ENCODE measurements at places on chromosomes 3 and 15.

DNA sequence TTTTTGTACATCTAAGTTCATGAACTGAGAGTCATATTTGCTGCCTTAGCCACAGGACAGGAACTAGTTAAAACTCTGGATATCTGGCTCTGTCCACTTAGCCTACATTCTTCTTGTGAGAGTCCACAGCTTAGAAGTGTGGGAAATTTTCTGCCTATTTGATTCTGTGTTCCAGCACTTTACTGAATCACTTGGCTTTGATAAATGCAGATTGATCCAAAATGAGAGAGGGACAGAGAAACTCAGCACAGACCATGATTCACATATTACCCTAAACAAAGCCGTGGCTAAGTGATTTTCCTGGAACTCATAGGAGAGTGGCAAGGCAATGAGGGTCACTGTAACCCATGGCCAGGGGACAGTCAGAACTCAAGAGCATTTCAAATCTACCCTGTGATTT is 87.5 kb upstream of the CADPS start:
- DNase-seq = no peak

- DNase-seq = no peak
Observed at GRCh38 chr3:184491011-184491576, 70.5 kb upstream of the EPHB3 start.

DNA sequence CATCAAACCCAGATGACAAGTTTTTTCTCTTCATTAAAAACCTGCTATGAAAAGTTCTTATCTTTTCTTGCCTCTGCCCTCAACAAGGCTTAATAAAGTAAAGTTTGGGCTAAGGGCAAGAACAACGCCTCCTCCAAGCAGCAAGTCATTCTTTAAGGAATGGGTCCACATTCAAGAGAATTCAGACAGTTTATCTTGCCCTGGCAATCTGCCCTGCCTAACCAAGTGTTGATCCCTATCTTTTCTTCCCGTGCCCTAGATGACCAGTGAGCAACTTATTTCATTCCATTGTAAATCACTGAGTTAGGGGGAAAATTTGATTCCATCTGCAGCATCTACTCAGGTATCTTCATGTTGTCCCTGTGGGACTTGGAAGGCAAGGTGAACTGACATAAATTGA is 370.3 kb upstream of the DPPA4 start:
- DNase-seq = no peak

GRCh38 chr15:73925848-73926218 is 429 bp upstream of the LOXL1 start:
- no peak for DNase-seq

- no peak for DNase-seq
Observed at GRCh38 chr3:169315996-169316395, 347.5 kb downstream of the MECOM start.

GRCh38 chr15:39279311-39279710 is 301.6 kb upstream of the THBS1 start:
- no peak for DNase-seq

GRCh38 chr3:129015388-129016105 is 14.4 kb downstream of the EFCC1 start:
- no peak for DNase-seq

GRCh38 chr3:24135280-24135679 is 190.2 kb downstream of the NR1D2 start:
- no peak for DNase-seq

GRCh38 chr15:58294681-58295254 is 137.0 kb upstream of the LIPC start:
- DNase-seq = no peak

- DNase-seq = no peak
Observed at GRCh38 chr15:73699249-73700040, 15.3 kb downstream of the CD276 start.

DNA sequence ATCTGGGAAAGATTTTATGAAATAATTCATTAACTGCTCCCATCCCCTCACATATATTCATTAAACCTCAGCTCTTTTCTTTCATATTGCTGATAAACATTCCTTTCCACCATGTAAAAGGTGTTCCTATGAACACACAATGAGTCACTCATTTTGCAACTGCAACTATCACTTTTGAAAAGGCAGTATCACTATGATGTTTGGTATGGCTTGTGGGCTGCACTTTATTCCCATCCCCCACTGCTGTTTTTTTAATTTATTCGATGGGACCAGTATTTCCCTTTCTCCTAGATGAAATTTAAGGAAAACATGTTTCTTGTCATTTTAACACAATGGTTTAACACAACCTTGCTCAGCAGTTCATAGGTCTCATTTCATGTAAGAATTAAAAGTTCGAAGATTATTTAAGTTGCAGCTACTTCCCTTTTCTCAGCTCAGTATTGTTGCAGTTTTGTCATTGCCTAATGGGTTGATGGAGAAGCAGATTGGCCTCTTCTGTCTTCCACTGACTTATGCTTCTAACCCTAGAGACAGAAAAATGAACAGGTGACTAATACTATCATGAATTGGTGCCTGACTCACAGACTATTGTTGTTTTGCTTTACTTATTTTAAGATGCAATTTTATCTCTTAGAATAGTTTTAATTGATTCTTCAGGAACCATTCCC is 280.3 kb downstream of the ZPLD1 start:
- peak; percentile 3 for DNase-seq

DNA sequence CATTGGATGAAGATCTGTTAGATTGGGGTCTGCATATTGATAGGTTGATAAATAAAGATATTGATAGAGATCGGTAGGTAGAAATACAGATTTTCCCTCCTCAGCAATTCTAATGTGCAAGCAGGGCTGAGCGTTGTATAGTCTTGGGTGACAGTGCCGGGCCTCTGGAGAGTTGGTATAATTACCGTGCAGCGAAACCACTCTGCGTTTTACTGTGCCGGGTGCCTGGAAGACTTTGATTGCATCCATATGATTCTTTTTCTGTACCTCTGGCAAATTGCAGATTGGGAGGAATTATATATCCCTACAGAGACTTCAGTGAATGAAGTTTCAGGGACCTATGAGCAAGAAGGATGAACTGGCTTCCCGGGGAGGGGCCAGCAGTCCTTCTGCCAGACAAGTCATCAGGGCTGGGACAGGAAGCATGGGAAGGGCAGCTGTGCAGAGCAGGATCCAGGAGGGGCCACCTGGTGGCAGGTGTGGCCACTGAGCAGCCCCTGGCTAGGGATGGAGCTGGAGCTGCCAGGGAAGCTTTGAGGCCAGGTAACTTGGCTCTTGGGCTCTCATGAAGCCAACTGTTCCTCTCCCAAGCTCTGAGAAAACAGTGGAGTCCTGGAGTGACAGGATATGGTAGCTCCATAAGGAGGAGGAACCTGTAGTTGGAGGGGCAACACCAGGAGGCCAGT is 132.5 kb downstream of the APBA2 start:
- DNase-seq = no peak

DNA sequence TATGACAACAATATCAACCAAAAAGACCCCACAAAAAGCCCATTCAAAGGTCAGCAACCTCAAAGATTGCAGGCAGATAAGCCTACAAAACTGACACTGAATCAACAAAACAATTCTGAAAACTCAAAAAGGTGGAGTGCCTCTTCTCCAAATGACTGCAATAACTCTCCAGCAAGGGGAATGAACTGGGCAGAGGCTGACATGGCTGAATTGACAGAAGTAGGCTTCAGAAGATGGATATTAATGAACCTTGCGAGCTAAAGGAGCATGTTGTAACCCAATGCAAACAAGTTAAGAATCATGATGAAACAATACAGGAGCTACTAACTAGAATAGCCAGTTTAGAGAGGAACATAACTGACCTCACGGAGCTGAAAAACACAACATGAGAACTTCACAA is 20.4 kb upstream of the SLC25A38 start:
- DNase-seq = no peak

DNA sequence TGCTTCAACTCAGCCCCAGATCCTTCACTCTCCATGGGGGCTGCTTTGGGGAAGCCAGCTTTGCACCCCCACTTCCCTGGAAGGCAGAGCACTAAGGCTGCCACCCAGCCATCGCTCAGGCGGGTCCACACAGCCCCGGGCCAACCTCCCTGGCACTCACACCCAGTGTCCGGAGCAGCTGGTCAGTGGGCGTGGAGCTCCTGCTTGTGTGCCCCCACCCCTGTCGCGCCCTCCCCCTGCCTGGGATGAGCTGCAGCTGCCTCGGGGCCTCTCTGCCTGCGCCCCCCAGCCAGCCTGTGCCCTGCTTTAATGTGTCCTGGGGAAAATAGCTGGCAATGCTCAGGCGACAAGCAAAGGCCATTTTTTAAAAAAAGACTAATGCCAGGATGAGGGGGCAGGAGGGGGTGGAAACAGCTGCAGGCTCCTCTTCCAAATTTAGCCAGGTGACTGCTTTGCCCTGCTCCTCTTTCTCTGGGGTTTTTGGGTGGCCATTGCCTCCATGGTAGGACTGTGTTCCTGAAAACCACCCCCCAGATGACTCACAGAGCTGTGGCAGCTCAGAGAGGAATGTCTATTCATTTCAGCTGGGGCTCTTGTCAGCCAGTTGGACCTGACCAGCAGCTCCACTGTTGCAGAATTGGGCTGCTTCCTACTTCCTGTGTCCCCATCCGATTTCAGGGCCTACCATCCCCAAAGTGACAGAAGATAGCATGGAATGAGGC is 65.0 kb downstream of the CEMIP start:
- DNase-seq = no peak

GRCh38 chr3:35670408-35670965 is 31.2 kb downstream of the ARPP21 start:
- no peak for DNase-seq

GRCh38 chr3:25505581-25505980 is 77.5 kb downstream of the RARB start:
- DNase-seq = no peak

DNA sequence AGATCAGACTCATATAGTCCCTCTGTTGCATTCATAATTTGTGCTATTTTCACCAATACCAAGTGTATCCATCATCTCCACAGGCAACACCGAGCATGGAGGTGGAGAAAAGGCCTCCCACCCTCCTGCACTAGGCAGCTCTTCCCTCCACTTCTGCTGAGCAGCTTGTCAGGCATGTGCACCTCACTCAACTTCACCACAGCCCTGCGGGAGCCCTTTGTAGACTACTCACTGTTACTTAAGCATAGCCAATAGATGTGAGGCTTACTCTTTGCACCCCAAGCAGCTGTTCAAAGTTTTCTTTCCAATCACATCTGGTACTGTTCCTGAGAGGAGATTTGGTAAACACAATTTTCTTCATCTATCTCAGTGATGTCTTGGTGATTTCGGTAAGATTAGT is 16.9 kb upstream of the GUCA1C start:
- DNase-seq = no peak

- DNase-seq = no peak
Observed at GRCh38 chr3:171347301-171348039, 112.7 kb downstream of the TNIK start.

DNA sequence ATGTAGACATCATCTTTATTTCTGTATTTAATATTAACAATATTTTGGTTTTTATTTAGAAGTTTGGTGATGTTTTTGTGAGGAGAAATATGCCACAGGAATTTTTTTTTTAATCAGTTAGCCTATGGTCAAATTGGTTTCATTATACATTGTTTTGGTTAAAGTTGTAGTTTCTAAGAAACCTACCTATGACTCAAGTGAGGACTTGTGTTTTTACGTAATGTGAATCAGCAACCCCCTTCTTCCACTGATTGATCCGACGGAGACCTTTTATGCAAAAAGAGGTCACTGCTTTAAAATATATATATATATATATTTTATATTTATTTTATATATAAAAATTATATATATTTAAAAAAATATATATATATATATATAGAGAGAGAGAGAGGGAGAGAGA is 698.1 kb downstream of the FHIT start:
- DNase-seq = no peak

DNA sequence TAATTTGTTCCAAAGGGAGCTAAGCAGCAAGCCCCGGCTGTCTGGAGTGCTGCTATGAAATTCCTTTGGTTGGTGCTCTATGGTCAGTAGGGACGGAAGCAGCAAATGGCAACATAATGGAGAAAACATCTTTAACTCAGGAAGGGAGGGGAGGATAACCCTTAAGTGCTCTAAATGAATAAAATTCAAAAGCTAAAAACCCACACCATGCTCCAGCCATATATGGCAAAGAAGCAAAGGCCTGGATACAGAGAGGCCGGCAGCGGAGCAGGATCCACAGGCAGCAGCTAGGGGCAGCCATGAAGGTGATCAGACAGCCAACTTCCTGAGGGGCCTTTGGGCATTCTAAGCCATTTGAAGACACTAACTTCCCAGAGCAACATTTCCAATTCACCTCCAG is 38.9 kb downstream of the IL17RD start:
- no peak for DNase-seq

- DNase-seq = no peak
Observed at GRCh38 chr3:100611221-100611620, 1.8 kb downstream of the ADGRG7 start.

- no peak for DNase-seq
Observed at GRCh38 chr15:71812966-71813722, 2.8 kb downstream of the NR2E3 start.

- DNase-seq = no peak
Observed at GRCh38 chr3:52006017-52006819, 10.5 kb upstream of the RPL29 start.

DNA sequence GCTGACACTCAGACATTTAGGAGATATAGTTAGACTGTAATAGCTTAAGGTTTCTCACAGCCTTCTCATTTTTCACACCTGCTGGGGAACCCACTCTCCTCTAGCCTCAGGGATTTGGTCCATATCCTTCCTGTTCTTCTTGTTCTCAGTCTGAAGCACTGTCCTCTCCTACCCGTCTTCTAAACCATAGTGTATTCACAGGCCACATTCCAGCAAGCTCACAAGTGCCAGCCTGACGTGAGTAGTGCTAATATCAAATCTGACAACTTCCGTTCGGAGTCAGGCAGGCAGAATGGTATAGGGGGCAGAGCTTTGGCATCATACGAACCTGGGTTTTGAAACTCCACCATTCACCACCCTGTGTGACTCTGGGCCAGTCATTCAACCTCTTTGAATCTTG is 6.9 kb upstream of the CA12 start:
- no peak for DNase-seq

DNA sequence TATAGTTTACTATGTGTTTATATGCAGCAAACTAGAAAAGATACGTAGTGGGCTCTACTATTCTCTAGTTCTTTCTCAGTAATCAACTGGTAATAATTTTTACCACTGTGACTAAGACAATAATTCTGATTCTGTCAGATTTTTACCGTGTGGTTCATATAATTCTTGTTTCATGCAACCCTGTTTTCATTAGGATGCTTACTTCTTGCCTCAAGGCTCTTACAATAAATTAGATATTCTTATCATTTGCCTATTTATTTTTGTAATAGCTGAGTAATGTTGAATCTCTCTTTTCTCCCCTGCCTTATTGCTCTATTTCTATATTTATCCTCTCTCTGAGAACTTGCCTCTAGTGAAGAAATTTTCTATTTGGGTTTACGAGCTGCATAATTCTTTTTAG is 524.7 kb downstream of the NAALADL2 start:
- no peak for DNase-seq
